ENCODE measurements at places on chromosomes 12 and 14.

GRCh38 chr14:64826333-64826732 is 53.4 kb downstream of the SPTB start:
- DNase-seq: no peak

DNA sequence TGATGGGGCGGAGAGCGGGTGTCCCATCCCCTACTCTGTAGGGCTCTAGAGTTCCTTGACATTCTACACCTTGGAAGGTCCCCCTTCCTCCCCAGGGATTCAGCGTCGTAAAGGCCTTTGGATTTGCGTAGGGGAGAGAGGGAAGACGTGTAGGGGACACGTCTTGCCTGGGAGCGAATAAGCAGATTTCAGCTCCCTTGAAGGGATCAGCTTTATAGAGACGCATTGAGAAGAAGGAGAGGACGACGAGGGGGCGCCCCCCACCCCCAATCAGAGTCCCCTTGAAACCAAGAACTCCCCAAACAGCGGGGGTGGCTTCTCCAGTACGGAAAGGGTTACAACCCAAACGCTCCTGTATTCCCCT is 324 bp downstream of the CALCOCO1 start:
- DNase-seq: no peak

- no peak for DNase-seq
Observed at GRCh38 chr14:34014936-34015335, 64.1 kb upstream of the EGLN3 start.

DNA sequence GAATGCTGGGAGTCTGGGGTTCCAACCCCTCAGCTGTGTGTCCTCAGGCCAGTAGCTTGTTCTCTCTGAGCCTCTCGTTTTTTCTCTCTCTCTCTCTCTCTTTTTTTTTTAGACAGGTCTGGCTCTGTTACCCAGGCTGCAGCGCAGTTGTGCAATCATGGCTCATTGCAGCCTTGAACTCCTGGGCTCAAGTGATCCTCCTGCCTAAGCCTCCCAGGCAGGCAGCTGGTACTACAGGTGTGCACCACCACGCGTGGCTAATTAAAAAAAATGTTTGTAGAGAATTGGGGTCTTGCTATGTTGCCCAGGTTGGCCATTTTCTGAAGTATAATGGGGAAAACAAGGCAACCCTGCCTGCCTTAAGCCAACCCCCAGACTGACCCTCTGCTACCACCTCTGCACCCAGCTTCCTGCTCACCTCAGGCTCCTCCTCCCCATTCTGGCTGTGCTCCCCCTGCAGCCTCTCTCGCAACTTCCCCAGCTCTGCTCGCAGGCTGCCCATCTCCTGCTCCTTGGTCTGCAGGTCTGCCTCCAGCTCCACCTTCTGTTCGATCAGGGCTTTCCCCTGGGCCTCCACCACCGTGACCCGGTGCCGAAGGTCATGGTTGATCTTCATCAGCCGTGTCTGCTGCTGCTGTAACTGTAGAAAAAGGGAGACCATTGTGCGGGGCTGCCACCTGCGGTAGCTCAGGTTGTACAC is 35.2 kb downstream of the RILPL1 start:
- no peak for DNase-seq

- DNase-seq: no peak
Observed at GRCh38 chr12:2334689-2335088, 281.9 kb downstream of the CACNA1C start.

- no peak for DNase-seq
Observed at GRCh38 chr12:64034901-64035576, 187.1 kb downstream of the KICS2 start.

Measured in NCI-H1417 treated with DMSO at 0.1 percent for 48 hours (cell line).